ENCODE measurements at places on chromosomes 5 and 9.

- DNase-seq, result no peak
Observed at GRCh38 chr5:114089259-114089658, 272.6 kb upstream of the KCNN2 start.

DNA sequence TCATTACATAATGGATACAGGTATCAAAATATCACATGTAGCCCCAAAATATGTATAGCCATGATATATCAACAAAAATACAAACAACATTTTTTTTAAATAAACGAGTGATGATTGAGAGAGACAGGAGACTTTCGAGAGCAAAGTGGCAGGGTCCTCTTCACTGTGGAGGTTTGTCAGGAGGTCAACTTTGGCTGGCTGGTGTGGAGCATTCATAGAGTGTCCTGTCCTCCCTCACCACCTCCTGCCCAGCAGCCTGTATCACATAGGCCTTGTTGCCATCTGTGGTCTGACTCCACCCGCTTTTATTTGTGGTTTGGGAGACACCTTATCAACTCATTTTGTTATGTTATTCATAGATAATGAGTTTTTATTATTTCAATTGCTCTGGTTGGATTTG lies 206.9 kb downstream of the SYK start:
- no peak for DNase-seq

GRCh38 chr5:109177227-109177626 lies 232.5 kb downstream of the PJA2 start:
- no peak for DNase-seq

- DNase-seq, result no peak
Observed at GRCh38 chr5:96247708-96248107, 185.3 kb downstream of the PCSK1 start.

DNA sequence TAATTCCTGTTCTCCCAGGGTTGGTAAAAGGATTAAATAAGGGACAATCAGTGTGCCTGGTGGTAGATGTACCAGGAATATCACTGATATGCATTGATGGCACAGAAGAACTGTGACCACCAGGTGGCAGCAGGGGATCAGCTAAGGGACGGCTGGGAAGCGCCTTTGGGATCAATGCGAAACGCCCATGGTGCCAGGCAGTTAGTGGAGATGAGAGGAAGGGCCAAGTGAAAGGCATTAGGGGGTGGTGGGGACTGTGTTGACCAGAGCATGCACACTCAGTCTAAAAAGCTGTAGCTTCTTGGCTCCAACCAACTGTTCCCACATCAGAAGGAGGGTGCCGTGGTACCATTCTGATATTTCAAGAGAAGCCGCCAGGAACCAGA lies 55.6 kb downstream of the ARHGEF37 start:
- peak; percentile 75 for DNase-seq

DNA sequence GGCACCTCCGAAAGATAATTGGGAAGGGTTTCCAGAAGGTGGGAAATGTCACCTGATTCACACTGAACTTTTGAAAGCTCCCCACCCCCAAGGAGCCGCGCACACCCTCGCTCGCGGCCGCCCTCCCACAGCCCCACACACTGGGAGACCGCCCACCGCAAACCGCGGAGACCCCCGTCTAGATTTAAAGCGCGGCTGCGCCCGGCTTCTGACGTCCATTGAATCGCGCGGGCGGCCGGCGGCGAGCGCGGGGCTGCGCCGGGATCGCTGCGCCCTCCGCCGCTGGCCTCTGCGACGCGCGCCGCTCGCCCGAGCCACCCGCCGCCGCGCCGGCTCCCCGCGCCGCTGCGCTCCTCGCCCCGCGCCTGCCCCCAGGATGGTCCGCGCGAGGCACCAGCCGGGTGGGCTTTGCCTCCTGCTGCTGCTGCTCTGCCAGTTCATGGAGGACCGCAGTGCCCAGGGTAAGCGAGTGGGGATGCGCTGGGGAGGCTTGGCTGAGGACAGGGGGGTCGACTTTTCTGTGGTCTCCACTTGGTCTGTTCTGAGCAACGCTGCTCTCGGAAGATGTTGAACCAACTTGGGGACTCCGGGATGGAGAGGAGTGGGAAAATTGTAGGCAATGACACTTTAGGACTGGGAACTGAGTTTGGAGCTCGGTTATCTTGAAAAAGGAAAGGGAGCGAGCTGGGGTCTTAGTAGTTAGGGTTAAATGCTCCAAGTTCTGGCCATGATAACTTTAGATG lies at the start of gene FST:
Gene FST (plus strand): TSS at position 214 of the 743 bp plus-strand sequence. CDS start 163 bp downstream, at position 377.
- DNase-seq, result peak; percentile 31
